ENCODE measurements at places on chromosomes 7 and 10.

- DNase-seq, result no peak
Observed at GRCh38 chr10:30662814-30663213, 33.3 kb upstream of the LYZL2 start.

GRCh38 chr7:132347858-132348257 lies 228.4 kb downstream of the PLXNA4 start:
- DNase-seq, result no peak

GRCh38 chr7:159102681-159103381 lies 41.8 kb downstream of the VIPR2 start:
- no peak for DNase-seq

GRCh38 chr7:15130666-15131541 lies 228.4 kb upstream of the DGKB start:
- DNase-seq, result no peak

DNA sequence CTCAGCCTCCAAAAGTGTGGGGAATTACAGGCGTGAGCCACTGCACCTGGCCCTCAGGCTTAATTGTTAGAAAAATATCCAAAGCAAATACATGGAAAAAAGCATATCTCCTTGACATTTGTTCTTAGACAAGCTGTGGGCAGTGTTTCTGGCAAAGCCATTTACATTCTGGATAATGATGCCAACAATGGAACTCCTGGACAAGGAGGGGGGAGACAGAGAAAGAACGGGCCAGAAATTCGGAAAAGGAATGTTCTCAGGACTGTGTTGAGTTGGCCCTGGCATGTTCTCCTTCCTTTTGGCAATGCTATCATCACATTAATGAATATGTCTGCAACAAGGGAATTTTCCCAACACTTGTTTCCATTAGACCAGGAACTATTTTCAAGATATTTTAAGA lies 88.7 kb downstream of the UBE2H start:
- DNase-seq, result no peak

DNA sequence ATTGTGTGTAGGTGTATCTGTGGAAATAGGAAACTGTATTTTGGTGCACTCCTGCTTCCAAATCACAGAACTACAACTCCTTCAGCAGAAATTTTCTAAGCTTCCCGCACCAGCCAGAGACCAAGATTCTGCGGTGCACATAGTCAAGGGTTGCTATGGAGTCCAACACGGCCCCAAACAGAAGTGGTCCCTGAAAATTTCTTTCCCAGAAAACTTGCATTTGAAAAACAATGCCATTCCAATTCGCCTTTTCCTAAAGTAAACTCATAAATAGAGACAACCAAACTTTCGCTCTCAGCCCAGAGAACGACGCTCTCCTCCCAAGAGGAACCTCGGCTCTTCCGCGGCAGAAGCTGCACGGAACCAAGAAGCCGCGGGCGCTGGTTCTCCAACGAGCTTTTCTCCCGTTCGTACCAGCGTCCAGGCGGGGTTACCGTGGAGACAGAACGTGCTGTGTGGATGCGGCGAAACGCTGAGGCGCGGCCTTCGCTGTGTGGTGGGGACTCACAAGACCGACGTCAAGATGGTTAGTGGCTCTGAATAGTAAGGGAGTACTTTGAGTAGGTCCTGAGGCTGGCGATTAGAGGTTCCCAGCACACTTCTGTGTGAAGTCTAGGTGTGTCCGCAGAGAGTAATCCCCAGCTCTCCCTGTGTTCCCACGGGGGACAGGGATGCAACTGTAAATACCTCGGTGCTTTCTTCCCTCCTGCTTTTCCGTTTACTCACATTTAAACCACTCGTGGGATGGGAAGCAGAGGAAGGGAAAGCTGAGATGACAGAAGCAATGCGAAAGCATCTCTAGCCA lies 24.0 kb upstream of the ZC3HAV1 start:
- DNase-seq, result peak; percentile 91

DNA sequence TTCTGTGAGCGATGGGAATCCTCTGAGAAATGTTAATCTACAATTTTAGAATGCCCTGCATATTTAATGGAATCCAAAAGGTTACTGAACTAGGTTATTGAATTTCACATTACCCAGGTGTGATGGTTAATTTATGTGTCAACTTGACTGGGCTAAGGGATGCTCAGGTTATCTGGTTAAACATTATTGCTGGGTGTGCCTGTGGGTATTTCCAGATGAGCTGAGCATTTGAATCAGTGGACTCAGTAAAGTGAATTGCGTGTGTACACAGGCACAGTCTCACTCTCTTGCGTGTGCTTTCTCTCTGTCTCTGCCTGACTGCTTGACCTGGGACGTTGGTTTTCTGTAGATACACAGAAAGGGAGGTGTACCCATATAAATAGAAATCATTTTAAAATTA lies 21.7 kb downstream of the RNF32 start:
- no peak for DNase-seq

- no peak for DNase-seq
Observed at GRCh38 chr10:106897719-106898118, 266.8 kb downstream of the SORCS1 start.

DNA sequence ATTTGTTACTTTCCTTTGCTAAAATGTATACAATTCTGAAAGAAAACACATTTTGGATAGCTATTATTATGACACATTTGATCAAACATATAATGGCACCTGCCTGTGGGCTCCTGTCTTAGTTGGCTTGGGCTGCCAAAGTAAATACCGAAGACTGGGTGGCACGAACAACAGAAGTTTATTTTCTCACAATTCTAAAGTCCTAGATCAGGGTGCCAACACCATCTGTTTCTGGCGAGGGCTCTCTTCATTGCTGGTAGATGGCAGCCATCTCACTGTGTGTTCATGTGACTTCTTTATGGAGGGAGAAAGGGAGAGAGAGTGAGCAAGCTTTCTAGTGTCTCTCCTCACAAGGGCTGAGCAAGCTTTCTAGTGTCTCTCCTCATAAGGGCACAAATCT lies 195.8 kb upstream of the FAM3C start:
- no peak for DNase-seq

- no peak for DNase-seq
Observed at GRCh38 chr7:149367418-149368180, 93.3 kb downstream of the ZNF777 start.

DNA sequence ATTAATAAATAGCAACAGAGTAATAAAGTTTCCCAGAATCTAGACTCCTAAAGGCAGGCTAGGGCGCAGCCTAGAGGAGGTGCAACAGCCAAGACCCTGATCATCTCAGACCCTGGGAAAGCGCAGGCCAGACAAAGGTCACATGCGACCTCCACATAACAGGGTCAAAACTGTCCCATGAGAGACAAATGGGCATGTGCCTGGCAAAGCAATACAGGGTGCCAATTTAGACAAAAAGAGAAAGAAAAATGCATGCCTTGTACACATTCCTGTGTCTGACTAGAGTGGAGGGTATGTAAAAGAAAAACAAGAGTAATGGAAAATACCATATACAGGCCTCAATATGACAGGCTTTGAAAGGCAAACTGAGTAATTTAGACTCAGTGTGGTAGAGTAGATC lies 22.2 kb downstream of the MPP7 start:
- DNase-seq, result no peak

DNA sequence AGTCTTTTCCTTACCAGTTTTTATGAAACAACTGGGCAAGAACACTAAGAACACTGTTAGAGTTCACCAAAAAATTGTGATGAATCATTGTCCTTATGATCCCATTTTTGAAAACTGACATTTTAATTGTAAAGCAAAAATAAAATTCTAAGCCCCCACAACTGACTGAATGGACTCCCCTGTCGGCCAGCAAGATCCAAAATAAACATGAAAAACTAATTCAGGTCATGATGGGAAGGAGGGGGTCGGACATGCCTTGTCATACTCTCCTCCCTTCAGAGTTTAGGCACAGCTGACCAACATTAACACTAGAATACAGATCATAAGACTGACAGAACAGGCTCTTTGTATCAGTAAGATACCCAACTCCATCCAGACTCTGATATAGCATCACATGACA lies 2.0 kb upstream of the RBAK start:
- no peak for DNase-seq

Data from stimulated activated CD4-positive, alpha-beta T cell treated with anti-CD3 and anti-CD28 coated beads, Interleukin-1b, Interleukin-23, amount 100 ng/mL, for 48 hours (primary cell).